Naive thymus-derived CD4-positive, alpha-beta T cell (primary cell): ENCODE measurements at places on chromosomes 1 and 21.

DNA sequence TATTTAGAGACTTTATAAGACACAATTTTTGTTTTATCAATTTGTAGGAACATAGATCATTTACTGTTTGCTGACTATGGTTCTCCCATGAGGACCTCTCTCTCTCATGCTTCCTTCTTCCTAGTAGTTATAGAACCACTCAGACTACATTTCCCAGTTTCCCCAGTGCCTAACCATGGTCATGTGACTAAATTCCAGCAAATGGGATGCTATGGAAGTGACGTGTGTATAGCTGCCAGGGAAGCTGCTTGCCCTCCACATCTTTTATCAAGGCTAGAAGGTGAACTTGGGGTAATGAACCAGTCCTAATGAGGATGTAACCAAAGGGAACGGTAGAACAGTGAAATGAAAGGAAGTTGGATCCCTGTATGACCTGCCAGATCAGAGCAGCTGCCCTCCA is 184.0 kb downstream of the MIS18A start:
- no peak for DNase-seq

DNA sequence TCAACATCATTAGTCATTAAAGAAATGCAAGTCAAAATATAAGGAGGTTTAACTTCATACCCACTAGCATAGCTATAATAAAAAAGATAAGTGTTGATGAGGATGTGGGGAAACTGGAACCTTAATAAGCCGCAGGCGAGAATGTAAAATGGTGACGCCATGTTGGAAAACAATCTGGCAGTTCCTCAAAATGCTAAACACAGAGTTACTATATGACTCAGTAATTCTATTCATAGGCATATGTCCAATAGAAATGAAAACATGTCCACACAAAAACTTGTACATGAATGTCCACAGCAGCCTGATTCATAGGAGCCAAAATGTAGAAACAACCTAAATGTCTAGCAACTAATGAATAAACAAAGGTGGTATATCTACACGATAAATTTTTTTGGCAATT is 23.2 kb downstream of the DDX59 start:
- no peak for DNase-seq

DNA sequence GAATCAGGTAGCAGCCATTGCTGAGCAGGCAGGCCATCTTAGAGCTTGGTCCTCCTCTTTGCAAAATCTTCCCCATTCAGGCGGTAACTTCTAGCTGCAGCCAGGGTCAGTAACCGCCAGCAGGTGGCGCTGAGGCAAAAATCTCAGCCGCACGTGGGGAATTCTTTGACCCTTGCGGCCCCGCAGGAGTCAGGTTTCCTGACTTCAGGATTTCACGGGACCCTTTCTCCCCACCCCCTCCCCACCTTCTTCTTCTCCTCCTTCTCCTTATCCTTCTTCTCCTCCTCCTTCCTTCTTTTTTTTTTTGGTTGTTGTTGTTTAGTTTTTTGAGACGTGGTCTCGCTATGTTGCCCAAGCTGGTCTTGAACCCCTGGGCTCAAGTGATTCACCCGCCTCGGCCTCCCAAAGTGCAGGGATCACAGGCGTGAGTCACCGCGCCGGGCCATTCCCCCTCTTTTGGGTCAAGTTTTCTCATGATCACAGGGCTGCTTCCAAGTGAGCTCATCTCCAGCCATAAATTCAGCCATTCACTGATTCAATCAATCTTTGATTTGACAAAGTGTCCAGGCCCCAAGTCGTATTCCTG is 33.4 kb upstream of the TENT5B start:
- peak; percentile 24 for DNase-seq

DNA sequence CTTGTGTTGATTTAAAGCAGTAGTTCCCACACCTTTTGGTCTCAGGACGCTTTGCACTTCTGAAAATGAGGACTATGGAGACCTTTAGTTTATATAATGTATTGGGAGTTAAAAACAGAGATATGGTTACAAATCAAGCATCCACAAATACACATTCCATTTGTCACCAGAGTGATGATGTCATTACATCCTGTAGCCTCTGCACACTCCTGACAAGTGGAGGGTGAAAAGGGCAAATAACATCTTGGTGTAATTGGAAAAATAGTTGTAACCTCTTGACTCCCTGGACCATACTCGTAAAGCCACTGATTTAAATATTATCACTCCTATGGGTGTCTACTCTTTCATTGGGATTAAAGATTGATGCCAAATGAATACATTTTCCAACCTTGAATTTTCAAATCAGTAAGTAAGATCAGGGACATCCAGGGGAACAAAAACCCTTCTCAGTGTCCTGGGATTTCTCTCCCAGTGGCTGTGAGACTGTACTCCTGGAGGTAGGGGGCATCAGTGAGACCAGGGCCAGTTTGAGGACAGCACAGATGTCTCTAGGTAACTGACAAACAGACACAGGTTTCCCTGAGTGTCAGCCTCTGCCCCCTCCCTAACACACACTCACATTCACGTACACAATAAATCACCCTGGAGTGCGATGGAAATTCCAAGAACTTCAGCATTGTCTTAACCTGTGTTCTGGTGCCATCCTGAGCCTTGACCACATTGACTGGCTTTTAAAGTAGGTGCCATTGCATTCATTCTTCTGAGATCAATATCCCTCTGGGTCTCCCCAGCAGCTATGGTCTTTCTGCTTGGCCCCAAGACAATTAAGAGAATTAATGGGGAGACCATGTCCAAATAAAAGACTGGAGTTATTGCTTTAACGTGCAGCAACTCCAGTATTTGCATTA is 63.0 kb downstream of the NR5A2 start:
- no peak for DNase-seq

DNA sequence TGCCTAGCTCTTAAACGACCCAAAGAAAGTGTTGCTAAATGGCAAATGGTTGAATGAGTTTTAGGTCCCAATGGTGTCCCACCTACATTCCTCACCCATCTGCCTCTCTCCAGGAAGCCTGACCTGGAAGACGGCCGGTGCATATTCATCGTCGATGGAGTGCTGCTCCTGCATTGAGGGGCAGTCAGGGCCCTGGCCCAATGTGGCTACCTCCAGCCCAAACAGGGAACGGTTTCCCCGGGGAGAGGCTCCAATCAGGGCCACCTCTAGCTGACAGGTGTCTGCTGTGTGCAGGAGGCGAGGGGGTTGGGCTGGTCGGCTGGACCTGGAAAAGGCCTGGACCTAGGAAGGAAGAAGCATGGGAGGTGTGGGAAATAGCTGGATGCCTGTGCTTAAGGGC is 1.6 kb downstream of the GLMP start:
- DNase-seq: no peak
